Hematopoietic multipotent progenitor cell treated with erythropoietin and hydrocortisone succinate and interleukin-3 and kit ligand, for 15 days (in vitro differentiated cells): ENCODE measurements at places on chromosomes 1 and 21.
A peak's percentile ranks its signal among the peaks of the same experiment; 100 is the strongest.

DNA sequence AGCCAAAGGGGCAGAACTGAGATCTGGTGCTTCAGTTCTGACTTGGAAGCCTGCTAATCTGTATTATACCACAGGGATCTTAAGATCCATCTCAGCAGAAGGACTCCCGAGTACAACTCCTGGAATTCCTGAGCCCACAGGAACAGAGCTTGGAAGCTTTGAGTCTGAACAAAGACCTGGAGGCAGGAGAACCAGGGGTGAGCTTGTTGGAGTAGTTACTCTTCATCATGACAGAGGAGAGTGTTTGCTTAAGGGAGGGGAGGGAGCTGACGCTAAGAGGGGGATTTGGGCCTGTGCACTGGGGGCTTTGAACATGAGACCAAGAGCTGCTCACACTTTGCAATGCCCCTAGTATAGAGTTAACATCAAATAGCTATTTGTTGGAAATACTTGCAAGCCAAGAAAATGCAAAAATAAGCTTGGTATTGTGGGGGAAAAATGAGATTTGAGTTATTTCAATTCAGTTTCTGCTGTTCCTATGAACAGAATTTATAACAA, 41.1 kb upstream of the TRABD2B start:
- no peak for DNase-seq

DNA sequence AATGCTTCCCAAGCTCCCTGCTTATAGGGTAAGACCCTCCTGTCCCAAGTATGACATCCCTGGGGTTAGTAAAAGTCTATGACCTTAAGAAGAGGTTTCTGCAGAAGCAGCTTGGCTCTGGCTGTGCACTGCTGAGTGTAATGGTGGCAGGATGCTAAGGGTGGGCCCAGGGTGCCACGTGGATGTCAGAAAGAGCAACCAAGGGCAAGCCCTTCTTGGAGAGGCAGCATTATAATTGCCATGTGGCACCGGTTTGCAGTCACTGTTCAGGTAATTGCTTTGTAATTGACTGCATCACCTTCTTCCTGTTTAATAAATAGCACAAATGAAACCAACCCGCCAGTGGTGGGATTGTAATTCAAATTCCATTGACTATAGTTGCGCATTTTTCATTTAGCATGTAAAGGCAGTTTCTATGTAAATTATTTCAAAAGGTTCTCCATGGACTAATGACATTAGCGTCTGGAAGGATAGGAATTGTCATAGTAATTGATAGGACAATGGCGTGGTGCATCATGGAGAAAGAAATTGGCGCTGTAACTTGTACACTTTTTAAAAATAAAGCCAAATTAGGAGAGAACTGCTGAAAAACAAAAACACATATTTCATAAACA, 490.6 kb upstream of the VAMP3 start:
- no peak for DNase-seq

- no peak for DNase-seq
Observed at GRCh38 chr1:8040586-8040985, 14.5 kb upstream of the ERRFI1 start.

DNA sequence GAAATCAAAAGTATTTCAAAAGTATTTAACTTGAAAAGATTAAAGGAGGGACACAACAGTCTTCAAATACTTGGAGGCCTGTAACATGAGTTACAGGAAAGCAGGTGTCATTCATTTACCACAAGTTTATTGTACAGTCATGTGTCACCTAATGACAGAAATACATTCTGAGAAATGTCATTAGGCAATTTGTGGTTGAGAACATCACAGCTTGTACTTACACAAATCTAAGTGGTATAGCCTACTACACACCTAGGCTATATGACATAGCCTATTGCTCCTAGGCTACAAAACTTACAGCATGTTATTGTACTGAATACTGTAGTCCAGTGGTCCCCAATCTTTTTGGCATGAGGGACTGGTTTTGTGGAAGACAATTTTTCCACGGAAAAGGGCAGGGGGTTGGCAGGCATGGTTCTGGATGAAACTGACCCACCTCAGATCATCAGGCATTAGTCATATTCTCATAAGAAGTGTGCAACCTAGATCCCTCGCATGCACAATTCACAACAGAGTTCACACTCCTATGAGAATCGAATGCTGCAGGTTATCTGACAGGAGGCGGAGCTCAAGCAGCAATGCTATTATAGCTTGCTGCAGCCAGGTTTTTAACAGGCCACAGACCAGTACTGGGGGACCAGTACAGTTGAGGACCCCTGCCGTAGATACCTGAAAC, 25.0 kb upstream of the PHTF1 start:
- DNase-seq = no peak

GRCh38 chr1:213887842-213888241, 99.9 kb upstream of the PROX1 start:
- no peak for DNase-seq

- DNase-seq = no peak
Observed at GRCh38 chr1:207781312-207781711, 29.5 kb downstream of the CD46 start.

GRCh38 chr21:17989780-17990179, 170.6 kb upstream of the C21orf91 start:
- DNase-seq = no peak

- DNase-seq = no peak
Observed at GRCh38 chr1:162420120-162420519, 8.2 kb upstream of the SH2D1B start.

GRCh38 chr21:35298757-35299156, 249.7 kb upstream of the RUNX1 start:
- DNase-seq = no peak

GRCh38 chr21:28359300-28359699, 633.4 kb downstream of the LTN1 start:
- DNase-seq = no peak

- DNase-seq = no peak
Observed at GRCh38 chr1:151011154-151011850, 3.1 kb downstream of the PRUNE1 start.

- DNase-seq = no peak
Observed at GRCh38 chr1:100051893-100052292, 80.8 kb downstream of the SASS6 start.

DNA sequence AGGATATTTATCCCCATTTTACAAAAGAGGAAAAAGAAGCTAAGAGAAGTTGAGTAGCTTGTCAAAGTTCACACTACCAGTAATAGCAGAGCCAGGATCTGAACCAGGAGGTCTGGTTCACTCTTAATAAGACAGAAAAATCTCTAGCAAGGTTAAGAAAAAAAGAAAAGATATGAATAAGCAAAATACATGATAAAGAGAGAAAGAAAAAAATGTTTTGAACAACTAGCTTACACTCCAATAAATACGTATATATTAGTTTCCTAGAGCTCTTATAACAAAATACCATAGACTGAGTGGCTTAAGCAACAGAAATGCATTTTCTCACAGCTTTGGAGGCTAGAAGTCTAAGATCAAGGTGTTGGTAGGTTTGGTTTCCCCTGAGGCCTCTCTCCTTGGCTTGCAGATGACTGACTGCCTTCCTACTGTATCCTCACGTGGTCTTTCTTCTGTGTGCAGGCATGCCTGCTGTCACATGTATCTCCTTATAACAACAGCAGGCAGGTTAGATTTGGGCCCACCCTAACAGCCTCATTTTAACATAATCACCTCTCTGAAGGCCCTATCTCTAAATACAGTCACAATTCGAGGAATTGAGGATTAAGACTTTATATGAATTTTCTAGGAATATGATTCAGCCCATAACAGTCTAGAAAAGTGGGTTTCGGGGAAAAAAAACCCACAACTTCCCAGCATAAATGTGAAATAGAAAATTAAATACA, 60.4 kb downstream of the LEPR start:
- peak; percentile 82 for DNase-seq

GRCh38 chr1:37537378-37537777, 16.7 kb downstream of the SNIP1 start:
- DNase-seq = no peak

- DNase-seq = no peak
Observed at GRCh38 chr1:229186373-229187056, 84.4 kb upstream of the RAB4A start.

- no peak for DNase-seq
Observed at GRCh38 chr1:211344152-211344618, 17.6 kb downstream of the TRAF5 start.

- DNase-seq = no peak
Observed at GRCh38 chr1:207753611-207754010, 1.8 kb downstream of the CD46 start.

DNA sequence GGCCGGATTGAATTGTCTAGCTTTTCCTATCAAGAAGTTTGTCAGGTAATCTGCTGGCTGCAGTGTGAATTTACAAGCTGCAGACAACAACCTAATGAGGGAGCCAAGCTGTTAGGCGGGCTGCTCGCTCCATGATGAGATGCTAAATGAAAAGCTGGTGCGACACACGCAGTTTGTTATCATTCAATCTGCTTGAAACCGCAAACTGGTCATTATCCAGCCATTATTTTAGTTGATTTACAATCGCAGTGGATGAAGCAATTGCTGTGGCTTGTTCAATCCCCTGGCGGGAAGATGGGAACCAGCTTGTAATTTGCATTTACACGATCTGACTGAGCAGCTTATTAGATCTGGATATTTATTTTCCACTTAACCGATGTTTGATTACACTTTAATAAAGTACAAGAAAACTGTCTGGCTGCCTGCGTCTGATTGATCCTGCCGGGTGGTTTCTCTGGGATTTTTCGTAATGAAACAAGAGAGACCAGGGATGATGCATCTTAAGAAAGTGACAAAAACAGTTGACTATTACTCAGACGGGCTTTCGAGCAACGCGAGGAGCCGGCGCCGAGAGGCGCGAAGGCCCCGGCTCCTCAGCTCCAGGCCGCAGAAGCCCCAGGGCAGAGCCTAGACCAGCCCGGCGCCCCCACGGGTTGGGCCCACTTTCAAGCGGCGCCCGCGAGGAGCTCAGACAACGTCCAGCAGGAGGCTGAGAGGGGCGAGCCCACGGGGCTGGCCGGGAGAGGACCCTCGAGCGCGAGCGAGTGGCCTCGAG, 118.0 kb upstream of the BARHL2 start:
- DNase-seq = no peak
